AG09309 (cell line): ENCODE measurements at places on chromosomes 13 and 19.

- DNase-seq: no peak
Measured at GRCh38 chr19:3149089-3149488, 13.3 kb downstream of the GNA15 start.

- no peak for DNase-seq
Measured at GRCh38 chr19:49851456-49852259, 699 bp downstream of the PTOV1 start.

- DNase-seq: no peak
Measured at GRCh38 chr13:30319655-30320054, 12.3 kb upstream of the KATNAL1 start.

- DNase-seq: no peak
Measured at GRCh38 chr13:40433001-40433400, 233.4 kb downstream of the FOXO1 start.

GRCh38 chr13:105982219-105982930 is 553.1 kb downstream of the EFNB2 start:
- DNase-seq: no peak

DNA sequence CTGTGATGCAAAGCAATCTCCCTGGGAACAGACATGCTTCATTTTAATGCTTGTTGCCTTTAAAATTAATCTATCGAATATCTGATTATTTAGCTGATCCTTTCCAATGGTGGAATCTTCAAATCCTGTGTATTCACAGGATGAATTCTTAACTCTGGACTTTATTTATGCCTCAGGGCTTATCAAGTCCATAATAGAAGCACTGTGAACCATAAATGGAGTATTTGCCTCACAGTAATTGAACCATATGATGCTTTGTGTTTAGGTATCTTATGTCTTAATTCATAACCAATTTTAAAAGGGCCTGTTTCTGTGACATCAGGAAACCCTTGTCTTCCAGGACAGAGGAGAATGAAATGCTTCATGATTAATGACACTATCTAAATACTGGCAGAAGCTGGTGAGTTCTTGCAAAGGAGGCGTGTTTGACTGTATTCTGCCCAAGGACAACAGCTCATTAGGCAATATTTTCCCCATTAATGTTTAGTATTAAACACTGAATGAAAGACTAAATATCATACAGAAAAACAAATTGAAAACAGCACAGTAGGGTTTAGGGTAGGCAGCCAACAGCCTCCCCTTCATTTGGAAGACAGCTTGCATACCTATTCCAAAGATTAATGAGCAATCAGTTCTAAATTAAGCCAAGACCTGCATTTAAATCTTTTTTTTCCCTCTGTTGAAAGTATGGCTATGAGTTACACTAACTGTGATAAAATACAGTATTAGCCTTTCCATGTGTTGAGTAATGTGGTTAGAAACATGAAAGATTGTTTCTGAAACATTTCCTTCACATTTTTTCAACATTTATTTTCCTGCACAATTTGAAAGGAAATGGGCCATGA is 709.4 kb downstream of the PCDH9 start:
- no peak for DNase-seq
